ENCODE measurements at places on chromosomes 3 and 15.
A peak's percentile ranks its signal among the peaks of the same experiment; 100 is the strongest.

DNA sequence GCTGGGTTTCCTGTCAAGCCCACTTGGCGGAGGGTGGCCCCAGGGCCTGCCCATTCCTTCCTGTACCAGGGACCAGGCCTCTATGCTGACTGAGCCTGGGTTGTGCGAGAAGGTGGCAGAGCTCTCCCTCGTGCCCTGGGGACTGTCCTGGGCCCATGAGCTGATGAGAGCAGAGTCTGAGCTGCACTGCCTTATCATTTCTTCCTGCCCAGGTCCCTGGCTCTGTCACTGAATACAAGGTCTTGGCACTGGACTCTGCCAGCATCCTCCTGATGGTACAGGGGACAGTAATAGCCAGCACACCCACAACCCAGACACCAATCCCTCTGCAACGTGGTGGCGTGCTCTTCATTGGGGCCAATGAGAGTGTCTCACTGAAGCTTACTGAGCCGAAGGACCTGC is 7.5 kb downstream of the MPI start:
- DNase-seq = no peak

DNA sequence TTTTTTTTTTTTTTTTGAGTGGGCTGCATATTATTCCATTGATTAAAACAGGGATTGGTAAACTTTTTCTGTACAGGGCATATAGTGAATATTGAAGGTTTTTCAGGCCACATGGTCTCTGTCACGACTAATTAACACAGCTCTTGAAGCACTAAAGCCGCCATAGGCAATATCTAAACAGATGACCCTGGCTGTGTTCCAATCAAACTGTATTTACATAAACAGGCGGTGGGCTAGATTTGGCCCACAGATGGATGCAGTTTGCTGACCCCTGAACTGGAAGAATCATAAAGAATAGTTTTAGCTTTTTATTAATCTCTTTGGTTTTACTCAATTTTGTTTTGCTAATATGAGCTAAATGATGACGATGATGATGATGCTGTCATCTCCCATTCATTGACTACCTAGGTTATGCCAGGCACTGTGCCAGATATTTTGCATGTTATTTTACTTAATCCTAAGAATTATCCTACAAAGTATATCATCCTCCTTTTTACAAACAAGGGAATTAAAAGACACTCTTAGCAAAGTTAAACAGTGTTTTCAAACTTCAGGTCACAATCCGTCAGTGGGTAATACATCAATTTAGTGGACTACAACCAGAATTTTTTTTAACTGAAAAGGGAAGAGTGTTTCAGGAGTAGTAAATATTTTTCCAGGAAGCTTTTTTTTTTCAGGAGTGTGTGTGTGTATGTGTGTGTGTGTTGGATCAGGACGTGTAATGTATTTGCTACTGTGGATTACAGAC is 54.3 kb downstream of the LMCD1 start:
- no peak for DNase-seq

DNA sequence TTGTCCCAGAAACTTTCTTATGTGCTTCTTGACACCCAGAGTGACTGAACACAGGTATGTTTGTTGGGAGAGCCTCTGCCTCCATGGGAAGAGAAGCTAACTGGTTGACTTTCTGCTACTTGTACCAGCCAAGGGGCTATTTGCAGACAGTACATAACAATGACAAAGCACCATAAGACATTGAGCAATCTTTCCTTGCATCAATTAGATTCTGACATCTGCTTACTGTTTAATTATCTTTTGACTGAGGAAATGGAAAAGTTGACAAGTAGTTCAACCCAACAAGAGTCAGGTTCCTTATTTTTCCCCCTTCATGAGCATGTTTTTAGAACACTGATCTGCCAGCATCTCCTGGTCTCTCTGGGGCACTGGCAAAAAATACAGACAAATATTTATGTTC is 157.7 kb downstream of the RPLP1 start:
- DNase-seq = no peak

DNA sequence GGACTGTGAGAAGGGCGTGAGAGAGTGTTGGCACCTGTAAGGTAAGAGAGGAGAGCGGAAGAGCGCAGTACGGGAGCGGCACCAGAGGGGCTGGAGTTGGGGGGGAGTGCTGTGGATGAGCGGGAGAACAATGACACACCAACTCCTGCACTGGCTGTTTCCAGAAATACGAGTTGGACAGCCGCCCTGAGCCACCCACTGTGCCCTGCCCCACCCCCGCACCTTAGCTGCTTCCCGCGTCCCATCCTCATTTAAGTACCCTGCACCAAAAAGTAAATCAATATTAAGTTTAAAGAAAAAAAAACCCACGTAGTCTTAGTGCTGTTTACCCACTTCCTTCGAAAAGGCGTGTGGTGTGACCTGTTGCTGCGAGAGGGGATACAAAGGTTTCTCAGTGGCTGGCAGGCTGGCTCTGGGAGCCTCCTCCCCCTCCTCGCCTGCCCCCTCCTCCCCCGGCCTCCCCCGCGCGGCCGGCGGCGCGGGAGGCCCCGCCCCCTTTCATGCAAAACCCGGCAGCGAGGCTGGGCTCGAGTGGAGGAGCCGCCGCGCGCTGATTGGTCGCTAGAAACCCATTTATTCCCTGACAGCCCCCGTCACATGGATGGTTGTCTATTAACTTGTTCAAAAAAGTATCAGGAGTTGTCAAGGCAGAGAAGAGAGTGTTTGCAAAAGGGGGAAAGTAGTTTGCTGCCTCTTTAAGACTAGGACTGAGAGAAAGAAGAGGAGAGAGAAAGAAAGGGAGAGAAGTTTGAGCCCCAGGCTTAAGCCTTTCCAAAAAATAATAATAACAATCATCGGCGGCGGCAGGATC is at the start of gene SOX2:
Gene SOX2 (plus strand): TSS at position 601 of the 811 bp plus-strand sequence. CDS start 436 bp downstream, outside the sequence.
- DNase-seq = peak; percentile 86

GRCh38 chr15:41653760-41654159 is 6.4 kb upstream of the MGA start:
- DNase-seq = no peak

DNA sequence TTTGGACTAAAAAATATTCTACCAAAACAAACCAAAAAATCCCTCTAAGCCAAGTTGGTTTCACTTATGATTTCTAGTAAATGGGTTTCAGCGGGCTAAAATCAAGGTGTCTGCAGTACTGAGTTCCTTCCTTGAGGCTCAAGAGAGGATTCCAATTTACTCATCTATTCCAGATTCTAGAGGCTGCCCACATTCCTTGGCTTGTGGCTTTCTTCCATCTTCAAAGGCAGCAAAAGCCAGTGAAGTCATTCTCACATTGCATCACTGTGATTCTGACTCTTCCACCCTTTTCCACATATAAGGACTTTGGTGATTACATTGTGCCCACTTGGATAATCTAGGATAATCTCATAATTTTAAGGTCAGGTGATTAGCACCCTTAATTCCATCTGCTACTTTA is 48.1 kb downstream of the DPPA2 start:
- DNase-seq = no peak

- DNase-seq = peak; percentile 77
Observed at GRCh38 chr3:130787422-130788068, 40.9 kb upstream of the PIK3R4 start.

DNA sequence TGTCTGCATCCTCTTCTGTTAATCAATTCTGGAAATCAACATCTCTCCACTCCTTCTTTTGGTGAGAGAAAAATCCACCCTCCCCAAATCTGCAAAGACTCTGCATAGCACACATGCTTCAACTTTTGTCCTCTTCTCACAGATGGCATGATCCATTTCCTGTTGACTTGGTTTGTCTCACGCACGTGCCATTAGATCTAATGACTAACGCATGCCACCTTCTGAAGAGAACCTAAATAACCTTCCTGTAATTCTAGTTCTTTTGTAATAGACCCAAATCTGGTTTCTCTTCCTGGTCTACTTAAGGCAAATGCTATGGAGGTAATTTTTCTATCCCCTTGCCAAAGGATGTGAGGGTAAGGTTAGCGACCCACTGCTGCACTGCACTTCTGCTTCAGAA is 51.0 kb upstream of the ATOSA start:
- no peak for DNase-seq

DNA sequence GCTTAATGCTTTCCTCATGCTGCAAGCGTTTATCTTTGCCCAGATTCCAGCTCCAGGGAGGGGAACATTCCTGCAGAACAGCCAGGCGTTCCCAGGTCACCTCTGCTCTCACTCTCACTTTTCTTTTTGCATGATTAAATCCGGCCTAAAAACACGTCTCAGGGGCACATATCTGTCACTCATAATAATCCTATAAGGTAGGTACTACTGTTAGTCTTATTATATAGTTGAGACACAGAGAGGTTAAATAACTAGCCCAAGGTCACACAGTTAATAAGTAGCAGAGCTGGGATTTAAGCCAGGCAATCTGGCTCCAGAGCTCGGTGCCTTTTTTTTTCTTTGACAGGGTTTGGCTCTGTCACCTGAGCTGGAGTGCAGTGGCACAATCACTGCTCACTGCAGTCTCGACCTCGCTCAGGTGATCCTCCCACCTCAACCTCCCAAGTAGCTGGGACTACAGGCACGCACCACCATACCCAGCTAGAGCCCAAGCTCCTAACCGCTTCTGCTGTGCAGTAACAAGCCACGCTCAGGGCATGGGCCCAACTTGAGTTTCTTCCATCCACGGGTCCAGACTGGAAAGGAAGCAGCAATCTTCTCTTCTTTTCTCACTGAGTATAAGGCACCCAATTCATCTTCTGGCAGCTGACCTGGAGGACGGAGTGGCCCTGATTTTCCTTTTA is 96.5 kb downstream of the LIPC start:
- no peak for DNase-seq

GRCh38 chr15:69755551-69756310 is 303.1 kb downstream of the RPLP1 start:
- no peak for DNase-seq

DNA sequence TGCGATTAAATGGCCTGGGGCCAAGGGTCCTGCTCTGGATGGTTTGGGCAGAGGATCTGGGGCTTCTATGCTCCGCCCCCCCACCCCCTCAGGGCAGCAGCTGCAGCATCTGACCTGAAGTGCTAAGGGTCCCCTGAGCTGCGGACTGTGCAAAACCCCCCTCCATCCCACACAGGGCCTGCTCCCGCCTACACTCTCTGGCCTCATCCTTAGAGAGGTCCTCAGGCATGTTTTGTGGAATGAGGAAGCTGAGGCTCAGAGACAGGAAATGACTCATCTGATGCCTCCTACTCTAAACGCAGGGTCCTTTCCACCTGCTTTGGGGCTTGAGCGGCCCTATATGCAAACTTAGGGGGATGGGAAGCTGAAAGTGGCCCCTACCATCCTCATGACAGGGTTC is 59.5 kb upstream of the CTSH start:
- no peak for DNase-seq

DNA sequence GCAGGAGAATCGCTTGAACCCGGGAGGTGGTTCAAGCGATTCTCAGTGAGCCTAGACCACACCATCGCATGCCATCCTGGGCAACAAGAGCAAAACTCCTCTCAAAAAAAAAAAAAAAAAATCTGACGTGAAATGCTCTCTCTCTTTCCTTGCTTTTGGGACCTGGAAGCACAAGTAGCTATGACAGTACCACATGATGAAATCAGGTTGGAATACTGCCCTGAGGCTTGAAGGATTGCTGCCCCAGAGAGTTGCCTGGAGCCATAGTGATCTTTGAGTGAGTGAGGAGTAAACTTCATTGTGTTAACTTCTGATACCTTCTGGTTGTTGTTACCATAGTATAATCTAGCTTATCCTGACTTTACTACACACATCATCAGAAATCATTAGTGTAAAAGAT is 23.3 kb downstream of the AKAP13 start:
- no peak for DNase-seq

DNA sequence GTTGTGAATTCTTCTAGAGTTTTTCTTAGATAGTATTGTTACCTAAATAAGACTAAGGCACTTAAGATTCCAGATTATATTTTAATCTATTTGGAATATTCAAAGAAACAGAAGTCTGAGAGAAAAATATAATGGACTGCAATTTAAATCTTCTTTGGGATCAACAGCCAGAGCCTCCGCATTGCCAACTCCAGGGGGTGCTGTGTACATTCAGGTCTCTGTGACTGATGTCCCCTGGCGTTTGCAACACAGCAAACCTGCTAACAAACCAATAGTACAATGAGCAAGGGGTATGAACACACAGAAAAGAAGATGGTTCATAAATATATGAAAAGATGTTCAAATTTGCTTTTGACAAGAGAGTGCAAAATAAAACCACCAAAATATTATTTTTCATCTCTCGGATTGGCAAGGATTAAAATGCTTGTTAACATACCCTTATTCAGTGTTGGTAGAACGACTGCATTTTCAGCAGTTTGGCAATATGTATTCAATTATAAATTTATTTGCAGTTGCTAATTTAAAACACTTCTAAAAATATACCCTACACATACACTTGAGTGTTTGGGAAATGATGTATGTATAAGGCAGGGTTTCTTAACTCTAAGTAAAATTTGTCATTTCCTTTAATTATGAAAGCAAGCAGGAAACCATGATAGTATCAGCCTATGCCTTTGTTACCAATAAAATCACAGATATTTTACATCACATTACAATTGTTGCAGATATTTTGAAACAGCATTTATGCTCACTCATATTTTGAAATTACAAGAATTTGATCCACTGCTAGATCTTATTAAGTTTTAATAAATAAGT is 16.1 kb upstream of the TM4SF1 start:
- DNase-seq = peak; percentile 60

GRCh38 chr15:99071091-99071680 is 33.7 kb upstream of the SYNM start:
- DNase-seq = no peak

GRCh38 chr3:52259035-52259434 is 13.5 kb downstream of the PPM1M start:
- no peak for DNase-seq

- no peak for DNase-seq
Observed at GRCh38 chr15:90047956-90048575, 46.9 kb downstream of the ZNF710 start.

DNA sequence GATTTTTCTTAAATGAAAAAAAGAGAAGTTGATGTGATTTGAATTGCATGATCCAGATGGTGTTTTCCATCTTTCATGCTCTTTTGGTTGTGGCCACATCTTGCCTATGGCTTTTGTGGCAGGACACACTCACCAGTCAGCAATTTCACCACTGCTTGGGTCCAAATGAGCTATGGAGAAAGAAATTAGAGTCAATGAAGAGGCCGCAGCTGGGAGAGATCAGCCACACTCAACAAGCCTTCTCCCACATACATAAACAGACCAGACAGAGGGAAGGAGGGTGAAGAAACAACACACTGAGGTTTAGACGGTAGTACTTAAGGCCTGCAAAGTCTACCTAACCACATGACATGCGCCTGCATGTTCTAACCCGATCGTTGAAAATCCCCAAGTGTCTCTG is 110.7 kb upstream of the CDIN1 start:
- DNase-seq = no peak

- peak; percentile 8 for DNase-seq
Observed at GRCh38 chr3:128794770-128795649, 69.0 kb downstream of the RAB7A start.

- DNase-seq = no peak
Observed at GRCh38 chr3:125318167-125318865, 56.8 kb downstream of the ZNF148 start.

DNA sequence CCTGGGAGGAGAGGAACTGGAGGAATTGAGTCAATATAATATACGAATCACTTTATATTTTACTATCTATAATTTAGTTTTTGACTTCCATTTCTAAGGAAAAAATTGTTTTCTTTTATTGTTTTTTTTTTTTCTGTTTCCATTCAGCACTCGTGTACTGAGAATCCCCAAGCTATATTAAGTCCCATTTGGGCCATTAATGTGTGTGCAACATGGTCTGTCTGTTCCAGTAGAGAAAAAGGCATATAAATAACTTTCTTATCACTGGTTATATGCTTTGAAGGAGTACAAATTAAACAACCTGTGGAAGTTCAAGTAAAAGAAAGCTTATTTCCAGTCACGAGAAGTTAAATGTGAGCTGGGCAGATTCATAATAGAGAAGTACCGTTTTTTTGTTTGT is 498.9 kb upstream of the TPRG1 start:
- no peak for DNase-seq

- DNase-seq = no peak
Observed at GRCh38 chr15:70165716-70166284, 68.1 kb upstream of the TLE3 start.

All from NCI-H510A (cell line).